HCEC 1CT (cell line): ENCODE measurements at places on chromosomes 2 and 18.

GRCh38 chr2:176479961-176480360 is 210.7 kb downstream of the MTX2 start:
- DNase-seq: no peak

- DNase-seq: peak; percentile 68
These were observed 38.9 kb downstream of the CNGA3 start for GRCh38 chr2:98385050-98385699.

DNA sequence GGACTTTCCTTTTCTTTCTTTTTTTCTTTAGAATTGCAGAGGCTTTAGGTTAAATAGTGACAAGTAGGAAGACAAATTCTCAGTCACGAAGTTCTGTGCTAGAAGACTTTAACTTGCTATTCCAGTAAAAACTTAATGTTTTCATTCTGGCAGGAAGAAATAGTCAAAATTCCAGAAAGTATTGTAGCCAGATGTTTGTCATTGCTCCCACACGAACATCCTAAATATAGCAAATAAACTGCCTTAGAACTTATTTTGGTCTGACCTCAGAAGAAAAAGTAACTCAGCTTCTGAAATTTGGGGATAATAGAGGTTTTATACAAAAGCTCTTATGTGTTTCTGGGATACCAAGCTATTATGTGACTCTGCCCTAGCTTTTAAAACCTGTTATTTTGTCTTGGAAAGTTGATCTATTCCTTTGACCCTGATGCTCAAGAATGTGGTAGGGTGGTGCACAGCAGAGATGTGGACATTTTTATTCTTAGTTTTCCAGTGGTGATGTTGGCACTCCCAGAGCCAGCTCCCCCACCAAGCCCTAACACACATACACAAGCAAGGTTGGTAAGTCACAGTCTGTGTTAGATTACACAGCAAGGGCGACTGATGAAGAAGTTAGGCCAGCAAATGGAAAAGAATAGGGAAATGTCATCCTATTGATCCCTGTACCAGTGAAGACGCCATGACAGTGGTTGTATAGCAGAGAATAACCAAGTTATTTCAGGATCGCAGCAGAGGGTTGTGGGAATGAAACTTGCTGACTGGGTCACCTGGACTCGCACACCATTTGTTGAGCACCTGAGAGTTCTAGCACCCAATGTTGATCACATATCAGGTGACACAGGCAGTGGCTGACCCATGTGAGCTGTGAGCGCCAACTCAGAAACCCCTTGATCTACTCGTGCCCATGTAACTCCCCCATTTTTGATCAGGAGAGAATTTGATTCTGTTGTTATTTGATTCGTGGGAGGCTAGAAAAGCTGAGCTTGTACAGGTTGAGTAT is 23.7 kb downstream of the FARP2 start:
- peak; percentile 14 for DNase-seq

GRCh38 chr2:190819840-190820301 is 60.8 kb upstream of the GLS start:
- peak; percentile 84 for DNase-seq

GRCh38 chr2:96987301-96987909 is 1.0 kb upstream of the FAM178B start:
- no peak for DNase-seq

DNA sequence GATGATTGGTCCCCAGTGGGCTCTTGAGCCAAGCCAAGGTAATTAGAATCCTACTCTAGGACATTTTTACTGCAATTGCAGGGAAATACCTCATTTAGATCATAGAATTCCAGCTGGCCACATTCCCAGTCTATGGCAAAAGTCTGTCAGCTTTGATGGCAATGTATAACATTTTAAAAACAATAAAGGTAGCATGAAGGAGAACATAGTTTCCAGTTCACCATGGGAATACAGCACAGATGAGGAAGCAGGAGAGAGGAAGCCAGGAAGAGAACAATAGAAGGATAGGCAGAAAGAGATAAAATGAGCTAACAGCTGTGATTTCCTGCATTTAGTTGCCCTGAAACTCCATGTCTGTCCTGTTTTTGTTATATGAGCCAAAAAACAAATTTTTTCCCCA is 897.3 kb upstream of the DDX18 start:
- DNase-seq: no peak

DNA sequence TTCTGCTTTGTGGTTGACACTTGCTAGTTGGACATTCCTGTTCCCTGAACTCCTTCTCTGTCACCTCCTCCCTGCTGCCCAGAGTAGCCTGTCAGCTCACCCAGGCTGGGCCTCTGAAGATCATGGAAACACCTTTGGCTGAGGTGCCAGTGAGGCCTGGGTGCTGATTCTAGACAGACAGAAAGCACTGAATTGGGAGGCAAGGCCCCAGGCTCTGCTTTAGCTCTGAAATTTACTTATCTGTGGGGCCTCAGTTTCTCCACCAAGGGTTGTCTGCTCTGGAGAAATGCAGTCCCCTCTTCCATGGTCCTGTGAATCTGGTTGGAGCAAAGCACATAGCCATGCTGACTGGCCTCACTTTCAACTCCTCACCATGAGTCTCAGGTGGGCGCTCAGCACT is 104.6 kb upstream of the SIX3 start:
- DNase-seq: no peak

GRCh38 chr18:28485210-28485801 is 308.4 kb upstream of the CDH2 start:
- no peak for DNase-seq

DNA sequence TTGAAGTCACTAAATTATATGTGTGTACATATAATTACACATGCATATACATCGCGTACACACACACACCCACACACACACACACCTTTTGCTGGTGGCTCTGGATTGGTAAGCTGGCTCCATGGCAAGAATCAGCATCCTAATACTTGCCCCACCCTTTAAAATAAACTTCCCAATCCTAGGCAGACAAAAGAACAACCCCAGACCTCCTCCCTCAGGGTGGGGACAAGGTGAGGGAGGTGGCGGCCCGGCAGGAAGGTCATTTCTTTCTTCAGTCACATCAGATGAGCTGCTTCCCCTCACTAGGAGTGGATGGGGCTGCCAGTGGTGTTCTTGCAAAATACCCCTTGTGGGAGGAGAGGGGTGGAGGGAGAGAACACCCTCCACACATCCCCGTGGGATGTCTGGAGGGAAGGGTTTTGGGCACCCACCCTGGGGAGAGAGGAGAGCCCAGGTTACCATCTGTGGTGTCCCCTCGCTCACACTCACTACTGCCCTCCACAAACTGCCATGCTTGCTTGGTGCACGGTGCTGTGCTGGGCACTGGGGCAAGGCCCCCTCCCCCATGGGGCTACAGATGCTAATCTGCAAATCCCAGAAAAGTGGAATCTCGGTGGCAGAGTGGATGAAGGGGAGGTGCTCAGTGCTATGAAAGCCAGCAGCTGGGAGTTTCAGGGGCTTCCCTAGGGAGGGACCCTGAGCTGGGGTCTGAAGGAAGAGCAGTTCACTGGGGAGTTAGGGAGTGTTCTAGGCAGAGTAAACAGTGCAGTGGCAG is 64.0 kb downstream of the ODC1 start:
- DNase-seq: no peak

- no peak for DNase-seq
These were observed 138.3 kb downstream of the FMNL2 start for GRCh38 chr2:152473151-152473857.

GRCh38 chr2:190410166-190410565 is 2.0 kb downstream of the MFSD6 start:
- no peak for DNase-seq

DNA sequence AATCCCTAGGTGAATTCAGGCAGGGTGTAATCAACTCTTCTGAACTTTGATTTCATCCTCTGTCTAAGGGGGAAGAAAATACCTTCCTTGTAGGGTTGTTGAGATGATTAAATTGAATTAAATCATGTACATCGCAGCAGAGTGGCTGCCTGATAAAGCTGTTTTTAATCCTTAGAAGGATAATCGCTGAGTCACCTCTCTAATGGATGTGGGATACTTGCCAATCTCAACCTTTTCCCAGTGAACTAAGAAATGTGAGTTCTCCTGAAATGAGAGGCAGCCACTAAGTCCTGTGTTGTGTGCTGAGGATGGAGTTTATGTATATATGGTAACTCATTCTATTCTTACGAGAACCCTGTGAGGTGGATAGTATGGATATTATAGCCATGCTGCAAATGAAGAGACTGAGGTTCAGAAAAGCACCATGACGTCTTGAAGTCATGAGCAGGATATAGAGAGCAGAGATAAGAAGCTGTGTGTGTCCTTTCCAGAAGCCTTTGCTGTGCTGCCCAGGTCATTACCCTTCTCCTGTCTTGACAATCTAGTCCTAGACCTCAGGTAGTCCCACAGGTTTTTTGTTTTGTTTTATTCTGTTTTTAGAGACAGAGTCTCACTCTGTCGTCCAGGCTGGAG is 93.3 kb downstream of the HNRNPLL start:
- DNase-seq: peak; percentile 58

DNA sequence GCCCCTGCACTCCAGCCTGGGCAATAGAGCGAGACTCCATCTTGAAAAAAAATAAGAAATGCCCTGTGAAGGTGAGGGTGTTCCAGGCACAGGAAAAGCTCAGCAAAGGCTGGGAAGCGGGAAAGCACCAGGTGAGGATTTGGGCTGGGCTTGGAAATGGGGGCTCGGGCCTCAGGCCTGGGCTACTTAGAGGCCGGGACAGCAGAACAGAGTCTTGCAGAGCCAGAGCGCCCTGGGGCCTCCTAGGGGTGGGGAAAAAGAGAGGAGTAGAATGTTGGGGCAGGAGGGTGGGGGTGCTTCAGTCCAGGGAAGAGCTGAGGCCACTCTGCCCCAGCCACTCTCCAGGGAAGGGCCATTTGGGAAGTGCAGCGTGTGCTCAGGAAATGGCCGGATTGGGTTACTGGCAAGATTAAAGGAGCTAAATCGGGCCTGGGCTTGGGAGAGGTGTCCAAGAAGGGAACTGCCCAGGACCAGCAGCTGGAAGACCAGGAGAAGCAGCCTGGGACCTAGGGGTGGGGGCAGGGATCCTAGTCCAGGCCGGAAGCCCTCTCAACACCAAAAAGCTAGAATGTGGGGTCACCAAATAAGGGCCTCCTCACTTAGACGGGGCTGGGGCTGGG is 13.8 kb upstream of the DES start:
- DNase-seq: no peak
